ENCODE measurements at places on chromosomes 7 and 10. TPM values are rescaled to one million over a fixed set of nuclear protein-coding genes. Genes with fewer than 3 reads are reported as not detected.

Gene DNAJC12
- 5.7 TPM for polyA plus RNA-seq

Gene OGDHL
- polyA plus RNA-seq = 7.2 TPM

- no peaks in the 10 kb centered on the region for H3K36me3 ChIP-seq
- no peaks in the 10 kb centered on the region for H3K4me1 ChIP-seq
- H3K4me3 ChIP-seq = no peak overlapping the region
- no peaks in the 10 kb centered on the region for H3K27me3 ChIP-seq
- H3K27ac ChIP-seq = no peak overlapping the region
Observed at GRCh38 chr10:78763651-78764395, 304.9 kb upstream of the ZMIZ1 start.

Gene CHRM2
- polyA plus RNA-seq = 0.09 TPM

DNA sequence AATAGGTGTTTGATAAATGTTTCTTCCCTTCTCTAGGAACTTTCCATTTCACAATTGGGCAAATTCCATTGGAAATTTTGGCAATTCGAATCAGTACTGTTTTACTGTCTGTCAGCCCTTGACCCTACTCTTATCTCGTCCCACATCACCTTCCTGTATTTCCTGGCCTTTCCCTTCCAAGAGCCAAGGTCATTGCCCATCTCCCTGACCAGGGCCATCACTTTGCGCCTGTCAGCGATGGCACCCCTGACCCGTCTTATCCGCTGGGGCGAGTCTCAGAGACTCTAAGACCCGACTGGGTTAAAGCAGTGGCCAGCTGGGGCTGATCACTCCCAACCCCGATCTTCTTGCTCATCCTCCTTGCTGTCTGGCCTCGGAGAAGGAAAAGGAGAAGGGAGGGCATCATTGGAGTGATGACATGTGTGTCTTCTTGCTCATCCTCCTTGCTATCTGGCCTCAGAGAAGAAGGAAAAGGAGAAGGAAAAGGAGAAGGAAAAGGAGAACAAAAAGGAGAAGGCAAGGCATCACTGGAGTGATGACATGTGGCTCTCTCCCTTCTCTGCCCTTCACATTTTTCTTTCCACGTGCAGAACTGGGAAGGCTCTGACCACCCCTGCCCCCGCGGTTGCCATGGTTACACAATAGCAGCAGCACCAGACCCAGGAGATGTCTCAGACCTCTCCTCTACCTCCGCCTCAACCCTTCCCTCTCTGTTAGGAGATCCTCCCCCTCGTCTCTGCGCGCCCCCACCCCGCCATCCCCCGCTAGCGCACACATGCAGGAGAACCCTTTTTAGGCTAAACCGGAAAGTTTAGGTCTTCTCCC lies 2.0 kb downstream of the SEMA3D start:
- H3K4me3 ChIP-seq = peak overlapping the region; percentile 91
- peak; percentile 58 for DNase-seq
- H3K27ac ChIP-seq = no peak overlapping the region
- peaks cover 5% of the 10 kb centered on the region for H3K36me3 ChIP-seq

GRCh38 chr10:72270607-72271281 lies 3.0 kb upstream of the DDIT4 start:
- H3K4me3 ChIP-seq = no peak overlapping the region
- H3K36me3 ChIP-seq = peaks cover 6% of the 10 kb centered on the region
- no peak for DNase-seq
- no peaks in the 10 kb centered on the region for H3K27me3 ChIP-seq

GRCh38 chr7:43791-44540 lies 148.4 kb upstream of the FAM20C start:
- H3K27ac ChIP-seq = no peak overlapping the region
- no peaks in the 10 kb centered on the region for H3K4me1 ChIP-seq
- H3K27me3 ChIP-seq = no peaks in the 10 kb centered on the region
- no peaks in the 10 kb centered on the region for H3K36me3 ChIP-seq
- DNase-seq = no peak

- no peaks in the 10 kb centered on the region for H3K4me1 ChIP-seq
- H3K27ac ChIP-seq = no peak overlapping the region
- H3K4me3 ChIP-seq = no peak overlapping the region
- H3K36me3 ChIP-seq = no peaks in the 10 kb centered on the region
Observed at GRCh38 chr10:108452533-108452932, 1288.0 kb upstream of the SORCS1 start.

DNA sequence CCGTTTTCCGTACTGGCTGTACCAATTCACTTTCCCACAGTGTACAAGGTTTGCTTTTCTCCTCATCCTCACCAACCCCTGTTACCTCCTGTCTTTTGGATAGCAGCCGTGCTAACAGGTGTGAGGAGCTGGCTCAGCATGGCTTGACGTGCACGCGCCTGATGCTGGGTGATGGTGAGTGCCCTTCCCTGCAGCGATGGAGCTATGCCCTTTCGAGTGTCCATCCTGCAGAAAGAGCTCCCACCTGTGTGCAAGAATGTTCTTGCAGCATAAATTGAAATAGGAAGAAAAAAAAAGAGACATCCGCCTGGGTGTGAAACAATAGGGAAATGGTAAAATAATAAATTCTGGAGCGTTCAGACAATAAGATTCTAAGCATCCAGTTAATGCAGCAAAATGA lies 9.5 kb upstream of the UBE3C start:
- H3K27ac ChIP-seq = no peak overlapping the region
- no peaks in the 10 kb centered on the region for H3K4me1 ChIP-seq
- no peaks in the 10 kb centered on the region for H3K27me3 ChIP-seq
- DNase-seq = no peak

Gene GLI3
- 23.5 TPM for polyA plus RNA-seq

Gene HKDC1
- polyA plus RNA-seq = not detected

GRCh38 chr10:124703778-124704427 lies 40.3 kb downstream of the FAM53B start:
- H3K27ac ChIP-seq = no peak overlapping the region
- H3K36me3 ChIP-seq = no peaks in the 10 kb centered on the region
- no peak for DNase-seq
- H3K4me1 ChIP-seq = 0 out of 2 replicates have a peak, but pooled peaks cover 3% of the 10 kb centered on the region
- H3K4me3 ChIP-seq = no peak overlapping the region
- H3K27me3 ChIP-seq = no peaks in the 10 kb centered on the region

DNA sequence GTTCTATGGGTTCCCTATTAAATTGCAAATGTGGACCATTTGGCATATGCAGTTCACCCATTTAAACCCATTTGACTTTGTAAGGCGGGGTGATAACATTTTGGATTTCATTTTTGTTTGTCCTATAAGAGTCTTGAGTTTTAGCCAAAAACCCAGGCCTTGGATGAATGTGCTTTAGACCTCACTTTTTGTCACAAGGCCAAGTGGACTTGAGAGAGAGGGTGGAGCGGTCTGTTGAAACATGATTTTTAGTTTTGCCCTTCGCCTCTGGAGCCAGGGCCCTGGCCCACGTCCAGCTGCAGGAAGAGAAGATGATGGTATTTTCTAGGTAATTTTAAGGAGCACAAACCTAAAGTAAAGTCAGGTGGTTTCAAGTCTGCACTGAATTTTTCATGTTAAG lies 260.1 kb downstream of the SLC25A13 start:
- no peak overlapping the region for H3K27ac ChIP-seq
- no peaks in the 10 kb centered on the region for H3K27me3 ChIP-seq
- DNase-seq = no peak
- H3K4me3 ChIP-seq = peak overlapping the region; percentile 33
- no peaks in the 10 kb centered on the region for H3K36me3 ChIP-seq

- peak within 1 kb of the TSS; percentile 70 for H3K4me3 ChIP-seq
- no peaks in the 10 kb centered on the region for H3K36me3 ChIP-seq
- no peak within 1 kb of the TSS for H3K27ac ChIP-seq
- peaks cover 39% of the 10 kb centered on the region for H3K27me3 ChIP-seq
- DNase-seq = peak; percentile 75
Observed at GRCh38 chr7:92836489-92836999, at the start of gene CDK6. Gene CDK6 (minus strand): TSS chr7:92836573. CDS start chr7:92833323, 3,250 bp downstream.

Data from GM23338 (cell line).